Stimulated activated CD8-positive, alpha-beta memory T cell treated with anti-CD3 and anti-CD28 coated beads, Interleukin-7, amount 100 ng/mL, for 24 hours (primary cell): ENCODE measurements at places on chromosomes 3 and 15.

GRCh38 chr3:160950542-160950941 lies 154.6 kb downstream of the B3GALNT1 start:
- no peak for DNase-seq

DNA sequence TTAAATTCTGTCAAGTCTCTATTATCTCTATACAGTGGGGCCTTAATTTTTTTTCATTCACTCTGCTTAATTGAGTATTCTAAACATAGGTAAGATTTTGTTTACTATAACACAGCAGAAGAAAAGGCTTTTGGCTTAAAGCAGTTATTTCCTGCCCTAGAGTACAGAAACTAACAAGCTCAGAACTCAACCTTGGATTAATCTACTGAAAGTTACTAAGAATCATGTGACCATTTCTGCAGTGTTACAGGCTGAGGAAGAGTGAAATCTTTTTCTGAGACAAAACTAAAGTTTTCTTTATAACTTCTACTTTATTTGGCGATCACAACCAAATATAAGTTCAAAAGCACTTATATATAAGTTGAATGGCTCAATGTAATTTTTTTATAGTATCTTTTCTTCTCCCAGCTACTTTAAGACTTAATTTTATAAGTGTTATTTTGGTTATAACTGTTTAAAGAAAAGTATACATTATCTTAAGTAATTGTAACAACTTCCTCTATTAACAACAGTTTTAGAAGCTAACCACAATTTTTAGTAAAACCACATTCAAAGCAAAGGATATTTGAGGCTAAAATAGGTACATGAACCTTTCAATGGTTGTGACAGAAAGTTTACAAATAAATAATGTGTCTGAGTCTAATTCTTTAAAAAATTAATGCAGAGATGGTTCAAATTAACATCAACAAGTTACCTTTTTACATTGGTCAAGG lies 240.6 kb upstream of the NAALADL2 start:
- no peak for DNase-seq

DNA sequence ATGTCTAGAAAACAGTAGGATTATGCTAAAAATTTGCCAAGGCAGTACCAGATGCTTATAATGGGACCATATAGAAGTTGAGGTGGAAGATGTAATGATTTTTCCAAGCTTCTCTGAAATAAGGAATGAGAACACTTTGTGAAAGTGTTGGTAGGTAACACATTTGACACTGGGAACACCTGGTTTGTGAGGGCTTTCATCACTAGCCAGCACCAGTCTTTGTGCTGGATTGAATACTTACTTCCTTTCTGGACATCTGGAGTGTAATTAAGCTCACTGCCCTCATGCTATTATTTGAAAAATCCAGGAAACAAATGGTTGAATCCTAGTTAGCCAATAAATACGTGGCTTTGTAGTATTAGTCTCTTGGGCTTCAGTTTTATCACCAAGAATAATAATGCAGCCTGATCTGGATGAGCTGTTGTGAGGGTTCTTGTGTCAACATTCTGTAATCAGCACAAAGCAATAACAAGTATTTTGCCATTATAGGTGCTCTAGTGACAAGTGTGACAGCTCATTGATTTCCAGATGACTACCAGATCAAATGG lies 12.9 kb downstream of the CCDC80 start:
- DNase-seq: no peak

- DNase-seq: no peak
Observed at GRCh38 chr3:112653881-112654300, 12.9 kb upstream of the CCDC80 start.

GRCh38 chr3:150367757-150368156 lies 40.3 kb upstream of the TSC22D2 start:
- DNase-seq: no peak

GRCh38 chr3:105829871-105830622 lies 38.8 kb downstream of the CBLB start:
- DNase-seq: no peak
